ENCODE measurements at places on chromosomes 4 and X.

DNA sequence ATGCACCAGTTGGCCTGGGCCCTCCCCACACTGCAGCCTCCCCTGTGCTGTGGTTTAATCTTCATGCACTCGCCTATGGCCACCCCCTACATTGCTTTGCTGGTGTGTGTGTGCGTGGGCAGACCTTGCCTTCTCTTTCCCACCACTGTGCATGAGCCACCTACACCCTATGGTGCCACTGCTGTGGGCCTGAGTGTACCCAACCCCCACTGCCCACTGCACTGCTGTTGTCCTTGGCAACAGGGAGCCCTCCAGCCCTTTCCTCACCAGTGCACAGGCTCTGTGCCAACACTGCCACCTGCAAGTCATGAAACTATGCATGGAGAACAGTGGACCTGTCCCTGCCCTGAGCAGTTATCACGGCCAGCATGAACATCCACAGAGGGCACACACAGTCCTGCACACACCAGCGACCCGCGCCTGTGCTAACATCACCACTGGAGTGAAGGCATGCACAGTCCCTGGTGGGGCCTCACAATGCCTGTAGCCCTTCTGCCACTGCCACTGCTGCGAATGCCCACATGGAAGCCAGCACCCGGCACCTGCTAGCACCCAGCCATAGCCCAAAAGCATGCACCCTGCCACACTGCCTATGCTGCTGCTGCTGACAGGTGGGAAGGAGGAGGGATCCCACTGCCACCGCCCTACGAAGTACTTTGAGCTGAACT, 237.8 kb upstream of the ARSJ start:
- DNase-seq = no peak

- DNase-seq = no peak
These were observed 9.9 kb upstream of the GASK1B start for GRCh38 chr4:158182736-158183135.

DNA sequence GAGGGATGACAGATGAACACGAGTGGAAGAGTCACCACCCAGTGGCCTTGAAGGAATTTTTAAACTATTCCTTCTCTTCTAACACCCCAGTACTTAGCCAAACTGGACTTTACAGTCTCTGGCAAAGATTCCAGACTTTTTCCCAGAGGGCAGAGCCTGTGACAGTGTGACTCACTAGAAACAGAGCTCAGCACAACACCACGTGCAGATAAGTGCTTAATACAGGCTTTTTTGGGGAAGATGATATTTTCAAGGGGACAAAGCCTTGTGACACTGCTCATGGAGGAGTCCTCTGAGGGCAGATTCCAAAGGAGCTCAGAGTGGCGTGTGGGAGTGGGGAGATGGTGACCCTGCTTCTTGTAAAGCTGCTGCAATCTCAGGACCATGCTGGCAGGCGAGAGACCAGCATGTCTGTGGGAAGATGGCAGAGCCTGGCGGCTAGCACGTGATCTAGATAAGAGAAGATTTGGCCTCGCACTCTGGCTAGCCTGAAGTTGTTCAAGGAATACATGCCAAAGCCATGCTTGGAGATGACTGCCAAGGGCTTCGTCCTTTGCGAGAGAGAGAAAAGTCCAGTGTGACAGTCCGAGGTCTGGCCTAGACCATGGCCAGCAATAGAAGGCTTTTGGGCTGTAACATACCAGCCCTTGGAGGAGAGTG, 2.4 kb downstream of the RAB33A start:
- peak; percentile 91 for DNase-seq

DNA sequence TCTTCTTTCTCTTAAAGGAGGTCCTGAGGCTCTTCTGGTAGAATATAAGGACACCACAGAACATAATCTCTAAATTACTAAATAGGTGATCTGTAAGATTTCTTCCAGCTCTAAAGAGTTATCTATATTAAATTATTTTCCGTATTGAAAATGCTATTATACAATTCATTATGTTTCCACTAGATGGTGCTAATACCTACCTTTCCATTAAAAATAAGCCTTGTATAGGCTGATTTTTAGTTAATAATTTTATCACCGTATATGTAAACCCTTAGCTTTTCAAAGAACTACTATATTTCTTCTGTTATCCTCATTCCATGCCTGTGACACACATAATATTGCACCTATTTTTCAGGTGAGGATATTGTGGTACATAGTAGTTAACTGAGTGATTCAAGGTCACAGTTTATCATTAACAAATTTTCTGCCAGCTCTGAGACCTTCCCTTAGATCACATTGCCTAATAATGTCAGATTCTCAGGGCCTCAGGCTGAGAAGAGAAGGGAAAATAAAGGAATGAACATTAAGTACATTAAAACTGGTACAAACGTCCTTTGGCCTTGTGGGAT, 138.8 kb downstream of the TEX11 start:
- DNase-seq = peak; percentile 30

DNA sequence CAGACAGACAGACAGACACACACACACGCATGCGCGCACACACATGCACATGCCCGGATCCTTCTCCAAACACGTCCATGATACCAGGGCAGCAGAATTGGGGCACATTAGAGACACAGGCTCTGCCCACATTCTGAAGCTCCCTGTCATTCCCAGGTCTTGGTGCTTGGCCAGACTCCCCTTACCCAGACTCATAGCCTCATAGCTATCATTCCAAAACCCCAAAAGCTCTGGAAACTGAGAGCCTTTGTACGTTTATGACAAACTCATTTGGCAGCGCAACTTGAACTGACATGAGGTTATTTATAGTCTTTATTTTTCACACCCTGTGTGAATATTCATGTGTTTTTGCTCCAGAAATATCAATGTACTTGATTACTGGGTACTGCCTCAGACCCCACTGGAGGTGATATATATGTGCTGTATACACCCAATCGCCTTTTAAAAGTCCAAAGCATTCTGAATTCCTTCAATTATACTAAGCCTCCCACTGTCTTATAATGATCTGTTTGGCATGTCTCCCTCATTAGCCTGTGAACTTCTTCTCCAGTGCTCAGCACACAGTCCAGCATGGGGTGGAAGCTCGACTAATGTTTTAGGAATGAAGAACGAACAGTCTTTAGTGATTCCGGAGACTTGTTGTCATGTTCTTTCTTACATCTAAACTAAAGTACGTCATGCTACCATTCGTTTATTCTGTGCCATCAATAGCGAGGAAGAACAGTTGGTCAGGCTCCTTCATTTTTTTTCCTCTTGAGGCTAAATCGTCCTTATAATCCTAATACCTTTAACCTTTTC, 45.0 kb downstream of the RTL9 start:
- peak; percentile 61 for DNase-seq

GRCh38 chr4:117740736-117741135, 293.6 kb upstream of the NDST3 start:
- no peak for DNase-seq

DNA sequence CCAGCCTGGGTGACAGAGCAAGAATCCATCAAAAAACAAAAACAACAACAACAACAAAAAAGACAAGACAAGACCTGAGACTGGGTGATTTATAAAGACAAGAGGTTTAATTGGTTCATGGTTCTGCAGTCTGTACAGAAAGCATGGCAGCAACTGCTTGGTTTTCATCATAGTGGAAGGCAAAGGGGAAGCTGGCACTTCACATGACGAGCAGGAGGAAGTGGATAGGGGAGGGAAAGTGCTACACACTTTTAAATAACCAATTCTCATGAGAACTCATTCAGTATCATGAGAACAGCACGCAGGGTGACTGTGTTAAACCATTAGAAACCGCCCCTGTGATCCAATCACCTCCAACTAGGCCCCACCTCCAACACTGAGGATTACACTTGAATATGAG, 28.4 kb upstream of the SLC10A7 start:
- DNase-seq = no peak

DNA sequence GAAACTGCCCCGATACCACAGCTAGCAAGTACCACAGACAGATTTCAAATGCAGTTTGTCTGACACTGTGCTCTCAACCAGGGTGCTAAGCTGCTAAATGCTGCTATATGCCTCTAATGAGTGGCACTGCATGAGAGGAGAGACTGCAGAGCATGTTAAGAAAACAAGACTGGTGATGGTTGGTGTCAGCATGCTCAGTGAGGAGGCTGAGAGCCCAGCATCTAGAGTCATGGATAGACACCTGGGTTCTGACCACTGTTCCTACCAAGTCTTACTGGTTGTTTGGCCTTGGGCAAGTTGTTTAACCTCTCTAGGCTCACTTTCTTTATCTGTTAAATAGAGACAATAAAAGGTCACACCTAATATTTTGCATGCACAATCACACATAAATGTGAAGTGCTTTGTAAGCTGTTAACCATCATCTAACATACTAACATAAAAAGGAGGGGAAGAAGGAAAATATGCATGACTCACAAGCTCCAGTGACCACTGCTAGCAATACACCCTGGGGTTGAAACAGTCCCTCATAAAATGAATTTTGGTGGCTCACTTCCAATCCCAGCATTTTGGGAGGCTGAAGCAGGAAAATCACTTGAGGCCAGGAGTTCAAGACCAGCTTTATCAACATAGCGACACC, 20.7 kb downstream of the HHIP start:
- peak; percentile 82 for DNase-seq

GRCh38 chr4:148881860-148882643, 439.8 kb upstream of the NR3C2 start:
- no peak for DNase-seq

DNA sequence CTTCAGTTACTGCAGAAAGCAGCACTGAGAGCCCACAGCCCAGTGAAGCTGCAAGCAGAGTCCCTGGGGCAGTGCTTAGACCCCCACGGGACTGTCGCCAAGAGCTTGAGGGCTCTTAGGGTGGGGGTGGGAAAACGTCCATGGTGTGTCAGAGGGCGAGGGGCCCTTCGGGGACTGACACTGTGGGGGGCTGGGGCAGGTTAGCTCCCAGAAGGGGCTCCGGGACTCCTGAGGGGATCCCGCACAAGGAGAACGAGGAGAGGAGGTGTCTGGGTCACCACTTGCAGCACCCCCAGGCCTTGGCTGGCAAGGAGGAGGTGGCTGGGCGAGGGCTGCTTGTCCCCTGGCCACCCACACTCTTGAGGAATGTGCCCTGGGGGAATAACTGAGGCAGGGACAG, 20.8 kb downstream of the NAT8L start:
- no peak for DNase-seq
